ENCODE measurements at places on chromosomes 6 and 20. TPM values are rescaled to one million over a fixed set of nuclear protein-coding genes. Genes with fewer than 3 reads are reported as not detected.

The NCOA5 gene
- total RNA-seq: 40.2 TPM

The AHCY gene
- 61.6 TPM for total RNA-seq

The SIGLEC1 gene
- total RNA-seq: not detected

The RAET1L gene
- total RNA-seq: not detected

The JPH2 gene
- total RNA-seq: not detected

The RIPPLY2 gene
- not detected for total RNA-seq

The TRIM40 gene
- not detected for total RNA-seq

The KCNK5 gene
- total RNA-seq: 12.0 TPM

The IRAK1BP1 gene
- 4.6 TPM for total RNA-seq

The ADGRF4 gene
- not detected for total RNA-seq

The ADGRB3 gene
- not detected for total RNA-seq

The LZTS3 gene
- total RNA-seq: 0.69 TPM

The CCN5 gene
- total RNA-seq: not detected

The SPINT4 gene
- total RNA-seq: not detected

The BPIFB1 gene
- total RNA-seq: not detected

The MCCD1 gene
- not detected for total RNA-seq

The HSP90AB1 gene
- 762 TPM for total RNA-seq

The BNIP5 gene
- not detected for total RNA-seq

The PSMG4 gene
- 24.0 TPM for total RNA-seq

The CST5 gene
- not detected for total RNA-seq

The SLC12A5 gene
- 0.49 TPM for total RNA-seq

The GGTLC1 gene
- not detected for total RNA-seq

The TSHZ2 gene
- total RNA-seq: 28.4 TPM

The KIF25 gene
- not detected for total RNA-seq

The MTFR2 gene
- 14.5 TPM for total RNA-seq

The MBOAT1 gene
- 21.5 TPM for total RNA-seq

The ANKRD60 gene
- total RNA-seq: not detected

The CMTR1 gene
- total RNA-seq: 88.0 TPM

The CDYL gene
- total RNA-seq: 23.2 TPM

The HUS1B gene
- 2.6 TPM for total RNA-seq

The PPIL4 gene
- 19.8 TPM for total RNA-seq

The BPI gene
- total RNA-seq: not detected

The HSPA12B gene
- total RNA-seq: not detected

The XKR7 gene
- not detected for total RNA-seq

The GABBR1 gene
- total RNA-seq: 27.0 TPM

The HFE gene
- 4.2 TPM for total RNA-seq

The MEI4 gene
- total RNA-seq: not detected

The PPP2R5D gene
- total RNA-seq: 59.4 TPM

The AIF1 gene
- 54.0 TPM for total RNA-seq

The ALDH8A1 gene
- 4.5 TPM for total RNA-seq

The EGFL8 gene
- 6.5 TPM for total RNA-seq

The CRIP3 gene
- 0.27 TPM for total RNA-seq

The PRR18 gene
- total RNA-seq: not detected

Measured in T-helper 1 cell treated with Interleukin-12 subunit alpha and Interleukin-12 subunit beta and Interleukin-4 antibody, amounts not matched to agents 30 ng/mL and 1 ng/mL, for 36 hours (primary cell).